ENCODE measurements at places on chromosomes 2 and 18.
A peak's percentile ranks its signal among the peaks of the same experiment; 100 is the strongest.

GRCh38 chr2:88845772-88846661 lies 154.5 kb downstream of the RPIA start:
- no peak for DNase-seq

GRCh38 chr18:51028201-51028805 lies 1.7 kb upstream of the SMAD4 start:
- DNase-seq, result no peak

DNA sequence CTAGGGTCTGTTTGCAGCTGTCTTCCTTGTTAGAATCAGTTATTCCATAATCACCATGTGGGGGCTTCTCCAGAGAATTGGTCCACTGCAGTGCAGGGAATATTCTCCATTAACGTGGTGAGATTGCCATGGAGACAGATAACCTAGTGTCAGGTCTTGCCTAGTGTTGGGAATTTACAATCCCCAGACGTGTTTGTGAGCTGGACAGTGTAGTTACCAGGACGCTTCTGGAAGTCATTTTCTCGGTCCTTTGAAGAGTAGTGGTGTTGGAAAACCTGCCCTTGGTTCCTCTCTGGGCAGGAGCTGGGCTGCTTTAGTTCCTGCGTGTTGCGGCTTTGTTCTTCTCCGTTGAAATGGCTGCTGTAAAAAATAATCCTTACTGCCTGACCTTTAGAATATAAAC lies 68.8 kb upstream of the LYPD6B start:
- no peak for DNase-seq

- no peak for DNase-seq
Measured at GRCh38 chr2:9053534-9053931, 50.0 kb upstream of the MBOAT2 start.

GRCh38 chr2:149410701-149411484 lies 80.5 kb downstream of the LYPD6 start:
- no peak for DNase-seq

DNA sequence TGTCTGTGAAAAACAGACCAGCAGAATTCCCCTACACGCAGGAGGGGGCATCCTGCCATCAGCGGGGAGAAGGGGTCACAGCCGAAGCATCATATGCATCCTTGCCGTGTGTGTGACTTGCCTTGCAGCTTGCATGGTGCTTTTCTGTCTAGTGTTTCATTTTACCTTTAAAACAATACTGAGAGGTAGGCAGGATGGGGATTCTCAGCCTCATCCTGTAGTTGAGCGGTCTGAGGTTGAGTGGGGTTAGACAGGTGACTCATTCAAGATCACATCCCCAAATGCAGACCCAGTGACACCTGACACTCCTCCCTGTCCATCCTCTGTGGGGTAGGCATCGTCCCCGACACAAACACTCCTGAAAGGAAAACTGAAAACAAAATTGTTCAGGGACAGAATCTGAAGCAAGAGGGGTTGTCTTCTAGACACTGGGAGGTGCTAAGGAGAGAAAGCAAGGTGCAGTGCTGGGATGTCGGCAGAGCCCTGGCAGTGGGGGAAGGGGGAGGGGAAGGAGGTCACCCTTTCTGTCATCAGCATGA lies 7.9 kb downstream of the ARL4C start:
- peak; percentile 48 for DNase-seq

All from activated T-cell treated with anti-CD3 and anti-CD28 coated beads for 1 hour (primary cell).